GM23248 (cell line): ENCODE measurements at places on chromosomes 13 and 19. TPM values are rescaled to one million over a fixed set of nuclear protein-coding genes. Genes with fewer than 3 reads are reported as not detected.

MEF2B gene
- 0.22 and 0.38 TPM in 2 replicates for total RNA-seq

- H3K4me3 ChIP-seq, result no peak overlapping the region
- DNase-seq, result peak; percentile 76
- peak overlapping the region; percentile 17 for H3K27ac ChIP-seq
- no peaks in the 10 kb centered on the region for H3K27me3 ChIP-seq
These were observed 80.4 kb downstream of the LRCH1 start for GRCh38 chr13:46633416-46633815.

DNA sequence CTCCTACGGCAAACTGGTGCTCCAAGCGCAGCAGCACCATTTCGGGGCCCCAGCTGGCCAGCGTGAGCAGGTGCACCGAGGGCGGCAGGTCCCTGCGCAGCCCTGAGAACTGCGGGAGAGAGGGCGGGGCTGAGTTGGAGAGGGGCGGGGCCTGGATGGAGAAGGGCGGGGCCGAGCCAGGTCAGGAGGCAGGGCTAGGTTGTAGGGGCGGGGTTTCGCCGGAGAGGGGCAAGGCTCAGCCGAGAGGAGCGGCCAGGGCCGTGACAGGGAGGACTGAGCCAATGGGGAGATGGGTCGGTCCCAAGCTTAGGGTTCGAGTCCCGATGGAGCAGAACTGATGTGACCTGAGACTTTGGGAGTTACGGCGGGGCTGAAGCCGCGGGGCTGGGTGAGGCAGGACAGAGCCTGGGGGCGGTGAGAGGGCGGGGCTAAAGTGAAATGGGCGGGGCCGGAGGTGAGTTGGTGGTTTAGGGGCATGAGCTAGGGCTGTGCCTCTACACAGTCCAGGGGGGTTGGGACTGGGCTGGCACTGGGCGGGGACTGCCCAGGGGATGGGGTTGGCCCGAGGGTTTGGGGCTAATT, 19.0 kb downstream of the MAN2B1 start:
- H3K27me3 ChIP-seq, result no peaks in the 10 kb centered on the region
- no peak overlapping the region for H3K27ac ChIP-seq
- H3K36me3 ChIP-seq, result no peaks in the 10 kb centered on the region
- H3K4me1 ChIP-seq, result no peaks in the 10 kb centered on the region
- peak; percentile 74 for DNase-seq

- no peaks in the 10 kb centered on the region for H3K4me1 ChIP-seq
- H3K27me3 ChIP-seq, result no peaks in the 10 kb centered on the region
- H3K4me3 ChIP-seq, result no peak overlapping the region
- H3K27ac ChIP-seq, result no peak overlapping the region
These were observed 129.3 kb upstream of the SPACA7 start for GRCh38 chr13:112246731-112247470.

CAMSAP3 gene
- not detected in 2 replicates for total RNA-seq

DNA sequence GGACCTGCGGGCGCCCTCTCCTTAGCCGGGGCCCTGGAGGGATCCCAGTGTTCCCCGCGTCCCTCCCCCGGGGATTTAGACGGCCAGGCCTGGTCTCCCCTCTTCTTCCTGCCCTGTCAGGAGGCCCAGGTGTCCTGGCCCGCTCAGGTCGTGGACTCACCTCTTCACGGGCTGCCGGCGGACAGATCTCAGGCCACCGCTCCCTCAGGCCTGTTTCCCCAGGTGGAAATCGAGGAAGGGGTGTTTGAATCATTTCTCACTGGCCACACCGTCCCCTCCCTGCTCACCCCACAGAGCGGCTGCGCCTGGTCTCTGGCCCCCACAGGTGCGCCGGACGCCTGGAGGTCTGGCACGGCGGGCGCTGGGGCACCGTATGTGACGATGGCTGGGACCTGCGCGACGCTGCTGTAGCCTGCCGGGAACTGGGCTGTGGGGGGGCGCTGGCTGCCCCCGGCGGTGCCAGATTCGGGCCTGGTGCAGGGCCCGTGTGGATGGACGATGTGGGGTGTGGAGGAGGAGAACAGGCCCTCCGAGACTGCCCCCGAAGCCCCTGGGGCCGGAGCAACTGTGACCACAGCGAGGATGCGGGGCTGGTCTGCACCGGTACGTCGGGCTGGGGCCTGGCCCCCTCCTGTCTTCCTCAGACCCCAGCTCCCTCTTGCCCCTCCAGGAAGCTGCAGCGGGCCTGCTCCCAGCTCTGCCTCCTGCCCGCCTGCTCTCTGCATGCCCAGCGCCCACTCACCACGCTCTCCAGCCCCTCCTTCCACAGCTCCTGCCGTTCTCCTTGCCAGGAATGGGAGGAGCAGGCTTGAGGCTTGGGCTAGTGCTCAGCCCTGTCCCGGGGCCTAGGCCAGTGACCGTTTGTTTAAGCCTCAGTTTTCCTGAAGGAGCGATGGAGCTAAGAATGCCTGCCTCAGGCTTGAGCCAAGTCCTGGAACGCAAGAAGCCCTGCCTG, 2.5 kb downstream of the SSC5D start:
- H3K27me3 ChIP-seq, result no peaks in the 10 kb centered on the region
- no peak overlapping the region for H3K4me3 ChIP-seq
- H3K4me1 ChIP-seq, result peaks cover 31% of the 10 kb centered on the region
- H3K36me3 ChIP-seq, result no peaks in the 10 kb centered on the region
- no peak overlapping the region for H3K27ac ChIP-seq

DNA sequence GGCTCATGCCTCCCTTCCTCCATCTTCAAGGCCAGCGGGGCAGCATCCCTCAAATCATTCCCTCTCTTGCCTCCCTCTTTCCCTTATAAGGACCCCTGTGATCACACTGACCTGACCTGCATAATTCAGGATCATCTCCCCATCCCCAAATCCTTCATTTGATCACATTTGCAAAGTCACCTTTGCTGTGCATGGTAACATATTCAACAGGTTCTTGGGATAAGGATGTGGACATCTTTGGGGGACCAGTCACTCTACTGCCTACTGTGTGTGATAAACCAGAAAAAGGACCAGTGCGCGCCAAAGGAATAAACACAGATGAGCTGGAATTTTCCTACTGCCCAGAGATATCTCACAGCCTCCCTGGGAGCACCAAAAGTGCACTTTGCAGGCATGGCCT, 7.9 kb downstream of the OPA3 start:
- no peaks in the 10 kb centered on the region for H3K27me3 ChIP-seq
- peaks cover 24% of the 10 kb centered on the region for H3K4me1 ChIP-seq
- H3K27ac ChIP-seq, result peak overlapping the region; percentile 79
- no peak for DNase-seq
- no peaks in the 10 kb centered on the region for H3K36me3 ChIP-seq

GRCh38 chr13:48625413-48626076, 28.2 kb upstream of the CYSLTR2 start:
- no peaks in the 10 kb centered on the region for H3K36me3 ChIP-seq
- no peaks in the 10 kb centered on the region for H3K4me1 ChIP-seq
- no peak overlapping the region for H3K4me3 ChIP-seq
- no peak overlapping the region for H3K27ac ChIP-seq
- DNase-seq, result no peak

- peak overlapping the region; percentile 74 for H3K27ac ChIP-seq
- peaks cover 3% of the 10 kb centered on the region; the same call in 1 of the 2 replicates for H3K4me1 ChIP-seq
- H3K27me3 ChIP-seq, result no peaks in the 10 kb centered on the region
- peak overlapping the region; percentile 76 for H3K4me3 ChIP-seq
- H3K36me3 ChIP-seq, result no peaks in the 10 kb centered on the region
These were observed 44.8 kb upstream of the ALOX5AP start for GRCh38 chr13:30690282-30691188.

- H3K27me3 ChIP-seq, result no peaks in the 10 kb centered on the region
- no peaks in the 10 kb centered on the region for H3K36me3 ChIP-seq
- DNase-seq, result peak; percentile 70
- H3K27ac ChIP-seq, result peak overlapping the region; percentile 71
- peak overlapping the region; percentile 95 for H3K4me3 ChIP-seq
- peaks cover 30% of the 10 kb centered on the region for H3K4me1 ChIP-seq
These were observed 1.8 kb downstream of the ETHE1 start for GRCh38 chr19:43524922-43525835.

DNA sequence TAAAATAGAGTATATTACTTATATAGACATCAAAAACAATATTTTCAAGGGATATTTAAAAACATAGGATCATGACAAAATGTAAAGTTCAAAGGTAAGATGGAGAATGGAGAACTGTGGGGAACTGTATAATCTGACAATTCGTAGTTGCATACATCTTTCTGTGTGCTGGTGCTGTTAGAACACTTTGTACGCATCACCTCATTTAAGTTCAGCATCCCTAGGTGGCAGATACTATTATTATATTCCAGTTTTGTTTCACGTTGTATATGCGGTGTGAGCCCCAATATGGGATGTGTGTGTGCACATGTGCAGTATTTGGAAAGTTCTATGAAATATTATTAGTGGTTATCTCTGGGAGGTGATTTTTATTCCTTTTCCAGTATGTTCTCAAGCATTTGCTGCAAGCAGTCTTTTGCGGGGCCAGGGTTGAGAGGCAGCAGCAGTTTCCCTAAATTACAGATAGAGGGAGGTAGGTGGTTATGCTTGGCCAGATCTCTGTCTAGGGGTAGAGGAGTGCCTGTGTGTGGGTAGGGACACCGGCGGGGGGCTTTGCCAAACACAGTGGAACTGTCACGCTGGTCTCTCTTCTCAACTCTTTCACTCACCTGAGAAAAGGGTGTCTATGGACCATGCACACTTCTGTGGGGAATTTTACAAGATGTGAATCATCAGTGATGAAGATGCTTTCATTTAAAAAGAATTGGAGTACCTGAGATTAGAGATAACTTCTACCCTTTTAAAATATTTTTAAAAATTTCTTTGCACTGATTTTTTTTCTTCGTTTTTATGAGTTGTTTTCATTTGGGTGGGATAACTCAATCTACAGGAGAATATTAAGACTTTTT, 55.6 kb upstream of the ALOX5AP start:
- DNase-seq, result peak; percentile 57
- H3K4me3 ChIP-seq, result no peak overlapping the region
- H3K27ac ChIP-seq, result no peak overlapping the region

DNA sequence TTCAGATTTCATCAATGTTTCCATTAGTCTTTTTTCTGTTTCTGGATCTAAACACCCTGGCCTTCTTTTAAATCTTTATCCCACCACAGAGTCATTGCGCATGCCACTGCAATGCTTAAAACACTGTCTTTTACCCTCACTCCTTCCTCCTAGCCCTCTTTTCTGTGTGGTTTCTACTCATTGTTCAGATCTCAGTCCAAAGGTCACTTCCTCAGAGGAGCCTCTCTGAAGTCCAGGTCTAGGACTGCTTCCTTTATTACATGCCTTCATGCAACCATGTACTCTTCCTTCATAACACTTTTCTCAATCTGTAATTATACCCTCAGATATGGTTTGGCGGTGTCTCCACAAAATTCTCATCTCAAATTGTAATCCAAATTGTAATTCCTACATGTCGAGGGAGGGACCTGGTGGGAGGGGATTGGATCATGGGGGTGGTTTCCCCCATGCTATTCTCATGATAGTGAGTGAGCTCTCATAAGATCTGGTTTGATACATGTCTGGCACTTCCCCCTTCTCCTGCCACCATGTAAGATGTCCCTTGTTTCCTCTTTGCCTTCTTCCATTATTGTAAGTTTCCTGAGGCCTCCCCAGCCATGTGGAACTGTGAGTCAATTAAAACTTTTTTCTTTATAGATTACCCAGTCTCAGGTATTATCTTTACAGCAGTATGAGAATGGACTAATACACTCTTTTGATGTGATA, 808.9 kb downstream of the DIAPH3 start:
- H3K4me3 ChIP-seq, result no peak overlapping the region
- no peaks in the 10 kb centered on the region for H3K4me1 ChIP-seq
- no peak for DNase-seq
- H3K36me3 ChIP-seq, result no peaks in the 10 kb centered on the region
- H3K27ac ChIP-seq, result no peak overlapping the region
- H3K27me3 ChIP-seq, result no peaks in the 10 kb centered on the region

DNA sequence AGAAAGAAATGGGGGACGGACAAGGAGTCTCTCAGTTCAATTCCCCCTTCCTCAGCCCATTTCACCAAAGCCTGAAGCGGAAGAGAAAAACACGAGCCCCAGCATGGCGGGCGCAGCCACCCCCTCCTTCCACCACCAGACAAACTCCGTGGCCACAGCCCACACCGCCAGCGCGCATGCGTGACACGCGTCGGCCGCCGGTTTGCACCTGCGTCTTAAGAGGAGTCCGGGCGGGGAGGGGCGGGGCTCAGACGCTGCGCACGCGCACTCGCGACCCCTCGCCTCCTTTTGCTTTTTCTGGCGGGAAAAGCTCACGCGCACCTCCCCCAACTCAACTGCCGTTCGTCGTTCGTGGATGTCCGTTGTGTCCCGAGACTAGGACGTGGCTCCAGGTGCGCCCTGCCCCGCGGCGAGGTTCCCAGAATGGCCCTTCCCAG, at the start of gene KASH5:
KASH5 (plus strand) TSS at position 314 of the 437 bp plus-strand sequence. CDS start 2,635 bp downstream, outside the sequence.
- H3K27ac ChIP-seq, result no peak within 1 kb of the TSS
- peaks cover 8% of the 10 kb centered on the region for H3K27me3 ChIP-seq

ZNF66 gene
- total RNA-seq, result 1.9 and 3.4 TPM in 2 replicates

GRCh38 chr19:15122331-15123030, 15.3 kb downstream of the SYDE1 start:
- H3K27me3 ChIP-seq, result no peaks in the 10 kb centered on the region
- peaks cover 5% of the 10 kb centered on the region for H3K36me3 ChIP-seq
- DNase-seq, result no peak
- H3K4me3 ChIP-seq, result no peak overlapping the region
- no peak overlapping the region for H3K27ac ChIP-seq
- peaks cover 10% of the 10 kb centered on the region; the same call in 1 of the 2 replicates for H3K4me1 ChIP-seq

ILF3 gene
- total RNA-seq, result 75.5 and 93.2 TPM in 2 replicates

ZNF565 gene
- total RNA-seq, result 1.6 and 2.1 TPM in 2 replicates

MTUS2 gene
- total RNA-seq, result 0.13 and 0.43 TPM in 2 replicates

GRCh38 chr13:105462098-105462497, 1073.4 kb downstream of the EFNB2 start:
- H3K4me3 ChIP-seq, result no peak overlapping the region
- H3K36me3 ChIP-seq, result no peaks in the 10 kb centered on the region
- no peaks in the 10 kb centered on the region for H3K4me1 ChIP-seq
- DNase-seq, result no peak
- no peak overlapping the region for H3K27ac ChIP-seq
- H3K27me3 ChIP-seq, result no peaks in the 10 kb centered on the region

- no peak overlapping the region for H3K27ac ChIP-seq
- DNase-seq, result no peak
- no peaks in the 10 kb centered on the region for H3K4me1 ChIP-seq
- H3K4me3 ChIP-seq, result no peak overlapping the region
- H3K27me3 ChIP-seq, result no peaks in the 10 kb centered on the region
These were observed 1552.5 kb downstream of the UQCRFS1 start for GRCh38 chr19:27660428-27660827.

PCDH9 gene
- total RNA-seq, result 0.76 and 1.4 TPM in 2 replicates

ZFR2 gene
- total RNA-seq, result not detected in 2 replicates

DNA sequence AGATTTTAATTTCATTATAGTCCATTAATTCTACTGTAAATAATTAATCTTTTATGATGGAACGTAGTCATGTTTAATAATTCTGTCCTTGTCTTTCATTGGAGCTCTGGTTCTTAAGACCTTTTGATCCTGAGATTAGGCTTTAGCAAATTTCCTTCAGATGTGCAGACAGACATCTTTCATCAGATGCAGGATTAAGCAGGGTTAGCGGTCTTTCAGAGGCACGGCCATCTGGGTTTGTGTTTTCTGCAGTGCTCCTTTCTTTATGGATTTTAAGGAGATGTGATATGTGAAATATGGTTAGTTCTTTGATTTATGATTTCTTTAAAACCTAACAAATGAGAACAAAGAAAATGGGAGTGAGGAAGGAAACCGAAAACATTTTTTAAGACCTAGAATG, 643.9 kb upstream of the SGCG start:
- no peak for DNase-seq
- no peaks in the 10 kb centered on the region for H3K36me3 ChIP-seq
- H3K27me3 ChIP-seq, result no peaks in the 10 kb centered on the region
- no peak overlapping the region for H3K4me3 ChIP-seq
